ENCODE measurements at places on chromosomes 7 and 10. TPM values are rescaled to one million over a fixed set of nuclear protein-coding genes. Genes with fewer than 3 reads are reported as not detected.

DNA sequence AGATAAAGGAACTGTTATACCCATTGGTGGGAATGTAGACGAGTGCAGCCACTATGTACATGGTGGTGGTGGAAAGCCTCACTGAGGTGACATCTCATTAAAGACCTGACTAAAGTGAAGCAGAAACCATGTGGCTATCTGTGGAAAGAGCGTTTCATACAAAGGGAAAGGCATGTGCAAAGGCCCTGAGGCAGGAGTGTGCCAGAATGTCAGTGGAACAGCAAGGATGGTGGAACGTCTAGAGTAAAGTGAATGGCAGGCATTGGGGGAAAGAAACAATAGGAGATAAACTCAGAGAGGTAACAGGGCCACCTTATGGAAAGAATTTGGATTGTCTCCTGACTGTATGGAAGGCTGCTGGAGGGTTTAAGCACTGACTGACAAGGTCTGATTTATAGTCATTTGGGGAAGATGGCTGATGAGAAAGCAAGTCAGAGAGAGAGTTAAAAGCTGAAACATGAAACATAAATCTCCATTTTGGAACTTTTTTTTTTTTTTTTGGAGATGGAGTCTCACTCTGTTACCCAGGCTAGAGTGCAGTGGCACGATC is 245.7 kb downstream of the STK31 start:
- DNase-seq, result no peak

GRCh38 chr7:117152213-117153007 is 170.4 kb downstream of the WNT2 start:
- no peak for DNase-seq

DNA sequence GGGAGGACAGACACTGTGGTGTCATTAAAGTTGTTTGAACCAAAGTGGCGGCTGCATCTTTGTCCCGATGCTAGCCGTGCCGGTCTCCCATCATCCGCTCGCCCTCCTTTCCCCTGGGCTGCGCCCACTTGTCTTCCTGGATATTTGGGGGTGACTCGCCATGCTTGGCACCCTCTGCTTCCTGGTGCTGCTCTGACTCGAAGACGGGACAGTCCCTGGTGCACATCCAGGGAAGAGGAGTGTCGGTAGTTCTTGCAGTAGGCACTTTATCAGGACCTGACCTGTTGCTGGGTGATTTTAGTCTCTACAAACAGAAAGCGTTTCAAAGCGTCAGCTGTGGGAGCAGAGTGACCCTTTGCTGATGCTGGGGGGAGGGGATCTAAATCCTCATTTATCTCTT is 68.3 kb upstream of the DNAJB6 start:
- DNase-seq, result no peak

DNA sequence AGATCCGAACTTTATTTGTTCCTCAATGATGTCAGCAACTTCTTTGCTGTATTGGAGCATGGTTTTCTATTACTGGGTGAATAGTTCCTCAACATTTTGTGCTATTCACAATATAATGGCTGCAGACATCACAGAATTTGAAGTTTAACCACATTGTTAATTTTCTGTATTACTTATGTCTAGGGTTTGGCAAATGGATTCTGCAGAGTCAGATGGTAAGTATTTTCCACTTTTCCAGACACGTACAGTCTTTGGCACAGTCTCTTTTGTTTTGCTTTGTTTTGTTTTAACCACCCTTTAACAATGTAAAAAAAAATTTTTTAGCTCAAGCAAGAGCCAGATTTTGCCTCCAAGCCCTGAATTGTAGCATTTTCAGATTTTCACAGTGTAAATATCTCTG is 36.8 kb upstream of the FOXK1 start:
- no peak for DNase-seq

DNA sequence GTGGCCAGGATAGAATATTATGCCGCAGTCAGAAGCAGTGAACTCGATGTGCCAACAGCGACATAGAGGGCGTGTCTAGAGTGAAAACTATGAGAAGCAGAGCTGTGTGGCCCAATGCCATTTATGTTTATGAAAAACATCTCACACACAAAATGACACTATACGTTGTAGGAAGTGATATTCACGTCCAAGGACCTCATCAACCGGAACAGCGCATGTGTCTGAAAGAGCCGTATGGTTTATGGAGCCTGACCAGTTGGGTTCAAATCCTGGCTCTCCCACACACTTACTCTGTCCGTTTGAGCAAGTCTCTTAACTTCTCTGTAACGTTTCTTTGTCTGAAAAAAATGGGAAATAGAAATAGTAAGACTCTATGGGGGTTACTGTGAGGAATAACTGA is 20.5 kb downstream of the TAS2R40 start:
- DNase-seq, result no peak

DNA sequence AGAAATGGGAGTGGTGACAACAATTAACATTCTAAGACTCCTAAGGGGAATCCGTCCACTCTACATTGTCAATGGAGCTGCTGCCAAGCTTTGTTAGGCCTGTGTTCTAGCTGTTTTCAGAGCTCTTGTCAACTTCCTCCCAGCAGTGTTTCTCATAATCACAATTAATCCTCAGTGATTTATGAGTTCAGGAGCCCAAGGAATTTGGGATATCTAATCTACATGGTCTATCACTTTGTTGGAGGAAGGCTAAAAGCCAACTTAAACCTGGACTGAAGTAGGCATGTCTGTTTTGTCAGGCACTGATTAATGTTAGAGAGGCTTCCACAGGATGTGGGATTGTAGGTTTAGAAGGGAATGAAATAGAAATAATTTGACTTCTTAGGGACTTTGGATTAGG is 10.2 kb upstream of the OR2F2 start:
- no peak for DNase-seq

- no peak for DNase-seq
These were observed 79.6 kb upstream of the LRRC4 start for GRCh38 chr7:128110641-128111364.

- DNase-seq, result no peak
These were observed 512.0 kb downstream of the PTPRN2 start for GRCh38 chr7:158075633-158076001.

DNA sequence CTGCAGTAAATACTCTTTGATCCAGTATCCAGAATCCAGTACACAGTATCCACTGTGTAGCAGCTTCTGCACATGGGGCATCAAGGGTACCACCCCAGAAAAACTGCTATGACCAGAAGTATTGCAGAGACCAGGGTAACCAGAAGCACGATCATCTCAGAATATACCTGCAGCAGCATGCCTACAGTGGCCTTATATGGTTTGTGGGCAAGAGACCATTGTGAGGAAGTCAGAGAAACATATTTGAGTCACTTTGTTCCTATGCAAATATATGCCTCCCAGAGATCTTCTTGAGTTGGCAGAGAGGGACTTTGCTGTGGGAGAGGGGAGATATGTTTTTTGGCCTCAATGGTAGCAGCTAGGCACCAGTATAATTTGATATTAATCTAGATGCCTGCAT is 206.4 kb upstream of the LRRTM3 start:
- no peak for DNase-seq

DNA sequence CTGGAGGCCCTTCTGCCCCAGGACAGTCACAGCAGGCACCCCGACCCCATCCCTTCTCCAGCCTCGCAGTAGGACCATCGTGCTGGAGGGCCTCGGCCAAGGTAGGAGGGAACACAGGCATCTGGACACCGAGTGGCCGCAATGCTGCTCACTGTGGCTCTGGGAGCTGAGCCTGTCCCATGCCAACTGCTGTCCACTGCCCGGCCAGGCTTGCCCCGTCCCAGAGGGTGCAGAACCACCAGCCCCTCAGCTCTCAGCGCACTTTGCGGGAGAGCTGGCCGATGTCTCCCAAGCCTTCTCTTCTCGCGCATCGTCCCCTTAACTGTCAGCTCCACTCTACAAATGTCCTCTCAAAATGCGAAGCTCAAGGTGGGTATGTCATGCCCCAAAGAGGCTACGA is 197.2 kb downstream of the PTPRN2 start:
- DNase-seq, result no peak

- DNase-seq, result no peak
These were observed 259.2 kb downstream of the HDAC9 start for GRCh38 chr7:18754766-18755165.

DNA sequence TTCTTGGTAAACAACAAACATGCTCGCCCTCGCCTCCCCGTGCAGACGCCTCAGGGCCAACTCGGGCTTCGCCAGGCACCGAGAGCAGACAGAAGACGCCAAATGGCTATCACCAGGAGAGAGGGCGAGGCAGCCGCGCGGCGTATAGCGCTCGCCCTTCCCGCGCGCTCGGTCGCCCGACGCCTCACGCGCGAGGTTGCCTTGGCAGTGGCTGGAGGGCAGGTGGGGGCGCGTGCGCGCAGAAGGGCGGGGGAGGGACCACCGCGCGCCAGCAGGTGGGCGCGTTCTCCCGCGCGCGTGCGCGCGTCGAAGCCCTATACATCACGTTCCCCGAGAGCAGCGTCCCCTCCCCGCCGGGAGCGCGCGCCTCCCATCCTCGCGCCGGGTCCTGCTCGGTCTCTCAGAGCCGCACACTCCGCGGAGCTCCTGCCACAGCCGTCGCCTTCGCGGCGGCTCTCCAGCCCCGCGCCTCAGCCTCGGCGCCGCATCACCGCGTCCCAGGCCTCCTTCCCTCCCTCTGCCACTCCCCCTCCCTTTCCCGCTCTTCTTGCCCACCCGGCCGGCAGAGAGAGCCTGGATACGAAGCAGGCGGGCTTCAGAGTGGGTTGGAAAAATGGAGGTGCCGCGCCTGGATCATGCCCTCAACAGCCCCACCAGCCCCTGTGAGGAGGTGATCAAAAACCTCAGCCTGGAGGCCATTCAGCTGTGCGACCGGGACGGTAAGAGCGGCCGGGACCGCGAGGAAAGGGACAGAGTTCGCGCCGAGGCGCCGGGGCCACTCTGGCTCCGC is at the start of gene PHYHIPL:
Gene PHYHIPL, plus strand, starts transcription at position 403 of the 790 bp plus-strand sequence. Its CDS starts 211 bp downstream, at position 614.
- DNase-seq, result peak; percentile 20

DNA sequence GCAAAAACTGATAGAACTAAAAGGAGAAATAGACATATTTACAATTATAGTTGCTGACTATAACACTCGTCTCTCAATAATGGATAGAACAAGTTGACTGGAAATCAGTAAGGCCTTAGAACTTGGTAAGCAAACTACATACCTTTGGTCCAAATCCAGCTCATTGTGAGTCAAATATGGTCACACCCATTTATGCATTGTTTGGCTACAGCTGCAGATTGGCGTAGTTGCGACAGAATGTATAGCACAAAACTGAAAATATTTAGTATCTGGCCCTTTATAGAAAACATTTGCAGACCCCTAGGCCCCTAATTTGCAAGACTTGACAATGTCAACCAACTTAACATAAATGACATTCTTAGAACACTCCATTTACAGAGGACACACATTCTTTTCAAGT is 103.6 kb upstream of the EGR2 start:
- no peak for DNase-seq

GRCh38 chr7:69600710-69601519 is 2.6 kb downstream of the AUTS2 start:
- no peak for DNase-seq

DNA sequence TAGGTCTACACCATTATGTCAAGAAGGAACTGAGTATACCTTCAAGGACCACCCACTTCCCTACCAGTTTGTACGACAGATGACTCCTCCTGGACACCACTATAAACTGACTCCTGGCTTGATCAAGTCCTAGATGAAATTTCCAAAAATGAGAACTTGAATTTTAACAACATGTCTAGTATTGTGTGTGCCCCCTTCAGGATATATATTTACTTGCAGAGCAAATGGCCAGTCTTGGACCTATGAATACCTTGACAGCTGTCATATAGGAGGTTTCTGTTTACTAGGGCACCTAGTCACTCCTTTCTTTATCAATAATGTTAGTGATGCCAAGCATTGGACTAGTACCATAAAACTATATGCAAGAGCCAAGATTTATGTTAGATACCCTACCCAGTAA is 94.1 kb upstream of the TMEM26 start:
- DNase-seq, result no peak

- DNase-seq, result no peak
These were observed 7.5 kb downstream of the SAR1A start for GRCh38 chr10:70162892-70163201.

DNA sequence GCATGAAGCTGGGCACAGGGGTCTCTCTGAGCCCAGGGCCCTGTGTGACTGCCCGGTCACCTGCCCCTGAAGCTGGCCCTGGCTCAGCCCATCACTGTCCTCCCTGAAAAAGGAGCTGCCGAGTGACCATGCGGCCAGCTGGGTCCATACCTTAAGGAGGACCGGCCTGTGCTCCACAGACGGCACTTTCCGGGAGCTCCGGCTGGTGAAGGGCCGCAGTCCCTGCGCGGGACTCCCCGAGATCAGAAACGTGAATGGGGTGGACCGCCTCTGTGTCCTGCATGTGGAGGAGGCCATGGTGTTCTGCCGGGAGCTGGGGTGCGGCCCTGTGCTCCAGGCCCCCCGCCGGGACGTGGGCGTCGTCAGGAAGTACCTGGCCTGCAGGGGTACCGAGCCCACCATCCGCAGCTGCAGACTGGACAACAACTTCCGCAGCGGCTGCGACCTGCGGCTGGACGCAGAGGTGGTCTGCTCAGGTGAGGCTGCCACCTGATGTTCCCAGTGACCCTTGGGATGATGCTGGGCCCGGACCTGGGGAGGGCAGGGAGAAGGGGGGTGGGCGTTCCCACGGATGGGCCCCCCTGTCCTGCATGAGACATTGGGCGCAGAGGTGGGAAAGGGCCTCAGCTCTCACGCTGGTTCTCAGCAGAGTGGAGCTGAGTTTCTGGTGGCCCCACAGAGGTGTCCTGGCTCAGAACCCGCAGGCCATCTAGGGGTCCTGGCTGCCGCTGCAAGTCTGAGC is 3.5 kb downstream of the SCART1 start:
- no peak for DNase-seq

- no peak for DNase-seq
These were observed 4.7 kb downstream of the CCNY start for GRCh38 chr10:35340975-35341374.

DNA sequence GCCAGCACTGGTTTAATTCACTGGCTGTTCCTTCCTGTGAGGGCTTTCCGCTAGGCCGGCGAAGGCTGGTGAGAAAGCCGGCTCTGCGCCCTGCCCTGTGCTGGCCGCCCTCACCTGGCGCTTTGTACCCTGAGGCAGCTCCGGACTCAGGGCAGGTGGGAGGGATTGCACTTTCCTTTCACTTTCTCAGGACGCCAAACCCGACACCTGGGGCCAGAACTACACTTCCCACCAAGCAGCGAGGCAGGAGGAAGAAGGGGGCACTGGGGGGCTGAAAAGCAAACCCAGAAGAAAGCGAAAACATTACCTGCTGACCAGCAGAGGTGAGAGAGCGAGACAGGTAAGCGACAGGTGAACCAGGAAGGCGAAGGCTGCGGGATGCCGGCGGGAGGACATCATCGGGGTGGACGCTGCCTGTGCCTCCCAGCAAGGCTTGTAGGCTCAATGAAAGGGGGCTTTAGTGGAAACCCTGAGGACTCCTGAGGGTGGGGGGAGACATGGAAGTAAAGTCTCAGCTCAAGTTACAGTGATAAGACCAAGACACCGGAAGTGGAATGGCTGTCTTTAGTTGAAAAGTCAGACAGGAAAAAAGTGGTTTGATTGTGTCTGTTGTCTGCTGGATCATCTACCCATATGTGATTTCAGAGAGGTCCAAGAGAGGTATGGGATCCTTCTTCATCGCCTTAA is at the start of gene RAB19:
Gene RAB19, plus strand, starts transcription at position 181 of the 687 bp plus-strand sequence. CDS start 3,589 bp downstream, outside the sequence.
- peak; percentile 72 for DNase-seq

- no peak for DNase-seq
These were observed 42.9 kb upstream of the KLF6 start for GRCh38 chr10:3827768-3828403.

CDK14 gene
- total RNA-seq, result 31.4 TPM

PTCD1 gene
- 7.6 TPM for total RNA-seq

SMO gene
- 2.1 TPM for total RNA-seq

ZNF853 gene
- total RNA-seq, result 10.1 TPM

ZWINT gene
- total RNA-seq, result 111 TPM

AKR1C2 gene
- total RNA-seq, result 10.6 TPM

ZNF736 gene
- total RNA-seq, result 8.6 TPM

TAS2R3 gene
- 3.8 TPM for total RNA-seq

LRIT1 gene
- total RNA-seq, result not detected

Data from Calu3 (cell line).